ENCODE measurements at places on chromosomes 11 and 22. TPM values are rescaled to one million over a fixed set of nuclear protein-coding genes. Genes with fewer than 3 reads are reported as not detected.

- DNase-seq, result no peak
Observed at GRCh38 chr11:44776551-44777208, 49.9 kb downstream of the TSPAN18 start.

DNA sequence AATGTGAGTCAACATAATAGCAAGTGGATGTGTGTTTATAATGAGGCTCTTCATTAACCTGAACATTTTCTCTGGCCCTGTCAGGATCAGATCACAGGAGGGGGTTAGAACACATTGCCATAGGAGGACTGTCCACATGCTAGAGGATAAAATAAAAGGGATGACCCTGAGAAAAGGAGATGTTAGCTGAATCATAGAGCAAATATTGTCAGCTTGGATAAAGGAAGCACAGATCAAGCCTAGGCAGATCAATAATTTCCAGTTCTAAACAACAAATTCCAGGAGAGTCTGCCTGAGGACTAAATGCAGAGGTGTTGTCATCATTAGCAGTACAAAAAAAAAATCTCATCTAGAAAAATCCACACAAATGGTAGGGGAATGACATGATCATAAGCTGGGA lies 337.9 kb downstream of the LRRC4C start:
- no peak for DNase-seq

- no peak for DNase-seq
Observed at GRCh38 chr11:95544095-95544856, 245.3 kb downstream of the FAM76B start.

DNA sequence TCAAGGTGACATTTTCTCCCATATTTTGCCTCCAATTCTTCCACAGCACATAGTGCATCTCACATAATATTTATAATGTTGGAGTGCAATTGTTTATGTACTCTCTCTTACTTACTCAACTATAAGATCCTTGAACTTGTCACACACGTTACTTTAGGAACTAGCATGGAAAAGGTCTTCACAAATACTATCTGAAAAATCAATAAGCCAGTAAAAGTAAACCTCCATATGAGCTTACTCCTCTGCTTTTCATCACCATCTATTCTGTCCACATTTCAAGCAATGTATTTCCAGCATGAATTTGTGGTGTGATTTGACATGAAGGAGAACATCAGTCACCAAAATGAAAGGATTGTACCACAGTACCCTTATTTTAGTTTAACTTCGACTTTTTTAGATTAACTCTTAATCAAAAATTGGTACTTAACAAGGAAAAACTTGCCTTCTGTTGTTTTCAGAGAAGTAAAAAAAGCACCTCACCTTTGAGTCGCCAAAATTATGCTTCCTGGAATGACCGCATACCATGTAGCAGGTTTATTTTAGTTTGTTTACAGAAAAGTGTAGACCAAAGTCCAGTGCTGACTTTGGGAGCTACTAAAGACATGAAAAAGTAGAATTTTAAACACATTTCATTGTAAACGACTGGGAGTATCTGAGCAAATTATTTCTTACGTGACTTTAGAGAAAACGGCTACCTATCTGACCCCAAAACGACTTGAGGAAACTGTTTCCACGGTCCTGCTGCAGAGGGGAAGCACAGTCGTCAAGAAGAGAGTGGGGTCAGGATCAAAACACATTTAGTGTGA lies at the start of gene SLC22A9:
SLC22A9 (plus strand) TSS at position 621 of the 806 bp plus-strand sequence. CDS start 272 bp downstream, outside the sequence.
- no peak for DNase-seq

GRCh38 chr11:21895686-21896085 lies 297.2 kb upstream of the ANO5 start:
- no peak for DNase-seq

GRCh38 chr11:126197277-126197939 lies 14.0 kb downstream of the RPUSD4 start:
- DNase-seq, result no peak

GRCh38 chr11:8838248-8838647 lies 72.7 kb upstream of the AKIP1 start:
- no peak for DNase-seq

GRCh38 chr11:72722050-72722748 lies 30.0 kb downstream of the ARAP1 start:
- peak; percentile 89 for DNase-seq

- DNase-seq, result no peak
Observed at GRCh38 chr22:44538518-44539315, 40.7 kb upstream of the RTL6 start.

GRCh38 chr11:83694191-83694910 lies 408.2 kb upstream of the CCDC90B start:
- DNase-seq, result no peak

- DNase-seq, result no peak
Observed at GRCh38 chr11:7775689-7776088, 21.1 kb downstream of the OR5P2 start.

Gene DEPDC5
- total RNA-seq, result 16.7 TPM

Gene GALNT18
- 25.3 TPM for total RNA-seq

Gene SLN
- 5.7 TPM for total RNA-seq

Gene SF3A1
- 104 TPM for total RNA-seq

Gene FAT3
- 0.47 TPM for total RNA-seq

Gene TCN1
- total RNA-seq, result not detected

Gene RPS19BP1
- total RNA-seq, result 58.1 TPM
